PC-3 (cell line): ENCODE measurements at places on chromosomes 4 and X. TPM values are rescaled to one million over a fixed set of nuclear protein-coding genes. Genes with fewer than 3 reads are reported as not detected.

- DNase-seq = no peak
Observed at GRCh38 chrX:53288189-53288588, 6.8 kb upstream of the IQSEC2 start.

DNA sequence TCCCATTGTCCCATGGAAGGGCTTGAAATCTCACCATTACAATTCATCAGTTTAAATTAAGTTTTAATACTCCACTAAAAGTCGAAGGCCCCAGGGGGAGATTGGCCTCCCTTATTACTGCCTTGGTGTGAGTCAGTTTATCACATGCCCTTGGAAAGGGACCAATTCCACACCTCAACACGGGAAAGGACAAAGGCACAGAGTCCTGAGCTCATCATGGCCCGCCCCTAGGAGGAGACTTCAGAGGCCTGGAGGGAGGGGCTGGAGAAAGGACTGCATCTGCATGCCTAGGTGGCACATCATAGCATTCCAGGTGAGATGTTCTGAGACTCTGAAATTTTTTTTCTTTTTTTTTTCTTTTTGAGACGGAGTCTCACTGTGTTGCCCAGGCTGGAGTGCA lies 2.8 kb upstream of the SEL1L3 start:
- peak; percentile 77 for DNase-seq

Gene NWD2
- total RNA-seq = under 0.01 and 0.06 TPM in 2 replicates

DNA sequence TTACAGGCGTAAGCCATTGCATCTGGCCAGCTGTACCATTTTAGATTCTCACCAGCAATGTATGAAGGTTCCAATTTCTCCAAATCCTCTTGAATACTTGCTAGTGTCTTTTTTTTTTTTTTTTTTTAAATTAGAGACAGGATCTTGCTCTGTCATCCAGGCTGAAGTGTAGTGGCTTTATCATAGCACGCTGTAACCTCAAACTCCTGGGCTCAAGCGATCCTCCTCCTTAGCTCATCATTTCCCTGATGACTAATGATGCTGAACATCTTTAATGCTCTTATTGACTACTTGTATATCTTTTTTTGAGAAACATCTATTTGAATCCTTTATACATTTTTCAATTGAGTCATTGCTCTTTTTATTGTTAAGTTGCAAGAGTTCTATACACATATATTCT lies 40.3 kb downstream of the HDAC8 start:
- DNase-seq = no peak

Gene TCEAL8
- total RNA-seq = 41.2 and 42.5 TPM in 2 replicates

GRCh38 chr4:123248085-123248659 lies 148.4 kb upstream of the SPRY1 start:
- DNase-seq = no peak

DNA sequence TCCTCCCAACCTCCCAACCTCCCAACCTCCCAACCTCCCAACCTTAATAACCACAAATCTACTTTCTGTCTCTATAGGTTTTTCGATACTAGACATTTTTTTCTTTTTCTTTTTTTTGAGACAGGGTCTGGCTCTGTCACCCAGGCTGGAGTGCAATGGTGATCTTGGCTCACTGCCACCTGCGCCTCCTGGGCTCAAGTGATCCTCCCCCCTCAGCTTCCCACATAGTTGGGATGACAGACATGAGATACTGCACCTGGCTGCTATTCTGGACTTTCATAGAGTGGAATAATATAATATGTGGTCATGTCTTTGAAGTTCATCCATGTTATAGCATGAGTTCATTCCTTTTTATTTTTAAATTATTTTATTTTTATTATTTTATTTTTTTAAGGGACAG lies 39.5 kb upstream of the ZFX start:
- DNase-seq = no peak

DNA sequence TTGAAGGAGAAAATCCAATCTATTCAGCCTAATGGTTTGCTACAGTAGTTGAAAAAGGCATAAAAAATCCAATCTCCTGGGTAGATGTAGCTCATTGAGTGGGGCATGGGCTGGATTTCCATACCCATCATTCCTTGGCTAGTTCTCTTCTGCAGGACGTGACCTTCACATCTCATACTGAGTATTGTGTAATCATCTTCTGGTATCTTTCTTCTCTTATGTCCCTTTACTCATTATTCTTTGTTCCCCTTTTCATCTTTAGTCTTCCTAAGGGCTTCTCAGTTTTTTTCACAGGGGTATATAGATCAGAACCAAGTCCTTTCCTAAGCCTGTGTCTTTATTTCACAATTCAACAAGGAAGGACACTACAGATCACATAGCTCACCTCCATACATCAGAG lies 727.6 kb upstream of the MAGEB2 start:
- no peak for DNase-seq

- no peak for DNase-seq
Observed at GRCh38 chr4:117550085-117550484, 464.7 kb upstream of the TRAM1L1 start.

DNA sequence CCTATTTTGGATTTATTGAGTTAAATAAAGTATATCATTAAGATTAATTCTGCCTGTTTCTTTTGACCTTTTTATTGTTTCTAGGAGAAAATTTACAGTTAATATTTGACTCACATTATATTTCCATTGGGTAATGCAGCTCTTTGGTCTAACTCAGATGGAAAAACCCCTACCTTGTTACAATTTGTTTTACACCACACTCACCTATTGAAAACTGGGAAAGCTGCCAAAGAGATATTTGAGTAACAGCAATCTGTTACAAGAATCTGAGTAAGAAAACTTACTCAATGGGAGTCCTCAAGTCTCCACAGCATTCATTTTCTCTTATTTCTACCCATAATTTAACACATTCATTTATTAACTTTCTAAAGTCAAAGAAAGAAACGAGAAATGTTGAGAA lies 108.0 kb upstream of the TLL1 start:
- DNase-seq = peak; percentile 79

Gene SORBS2
- 3.1 and 3.6 TPM in 2 replicates for total RNA-seq

Gene LDOC1
- 40.6 and 45.5 TPM in 2 replicates for total RNA-seq

GRCh38 chr4:85398276-85398675 lies 76.7 kb upstream of the ARHGAP24 start:
- DNase-seq = no peak

GRCh38 chrX:103214870-103215424 lies at the start of gene BEX4:
Gene BEX4, plus strand, starts transcription at chrX:103215108. Its CDS starts 1,046 bp downstream, at chrX:103216154.
- peak; percentile 68 for DNase-seq

Gene CSAG3
- not detected in 2 replicates for total RNA-seq

- peak; percentile 15 for DNase-seq
Observed at GRCh38 chr4:21469438-21470300, 478.9 kb downstream of the KCNIP4 start.

Gene SPANXA2
- total RNA-seq = not detected in 2 replicates

GRCh38 chr4:41712425-41712824 lies 36.1 kb downstream of the PHOX2B start:
- DNase-seq = peak; percentile 49

DNA sequence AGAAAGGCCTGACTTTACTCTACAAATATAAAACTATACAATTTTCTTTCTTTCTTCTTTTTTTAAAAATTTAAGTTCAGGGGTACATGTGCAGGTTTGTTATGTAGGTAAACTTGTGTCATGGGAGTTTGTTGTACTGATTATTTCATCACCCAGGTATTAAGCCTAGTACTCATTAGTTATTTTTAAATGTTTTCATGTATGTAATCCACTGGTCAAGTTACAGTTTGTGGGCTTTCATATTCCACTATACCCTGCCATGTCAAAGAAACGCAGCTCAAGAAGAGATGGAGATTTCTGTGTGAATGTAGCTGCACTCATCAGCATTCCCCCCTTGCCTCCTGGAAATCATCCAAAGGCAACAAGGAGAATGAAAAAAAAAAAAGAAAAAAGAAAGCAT lies 31.2 kb upstream of the SPRY1 start:
- DNase-seq = no peak

Gene MAOB
- not detected in 2 replicates for total RNA-seq
